ENCODE measurements at places on chromosomes 6 and 20.

DNA sequence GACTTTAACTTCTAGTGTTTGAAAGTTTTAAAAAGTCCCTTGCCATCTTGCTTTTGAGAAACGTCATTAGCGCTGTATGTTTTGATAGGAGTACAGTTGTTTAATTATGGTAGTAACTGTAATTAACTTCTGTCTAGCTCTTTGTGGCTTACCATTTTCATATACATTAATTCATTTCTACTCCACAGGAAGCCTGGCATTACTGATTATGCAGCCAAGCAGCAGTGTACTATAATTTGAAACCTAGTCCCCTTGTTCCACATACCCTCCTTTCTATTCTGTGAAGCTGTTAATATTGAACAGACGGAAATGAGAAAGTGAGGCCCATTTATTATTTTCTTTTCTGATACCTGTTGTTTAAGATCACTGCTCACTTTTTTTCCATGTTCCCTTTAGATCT is 235.4 kb downstream of the CDKAL1 start:
- DNase-seq = no peak

- no peak for DNase-seq
Measured at GRCh38 chr20:50562262-50562701, 52.1 kb downstream of the PTPN1 start.

GRCh38 chr6:50102676-50103075 is 52.9 kb upstream of the DEFB112 start:
- no peak for DNase-seq

- no peak for DNase-seq
Measured at GRCh38 chr6:90490030-90490716, 96.7 kb downstream of the MAP3K7 start.

- DNase-seq = no peak
Measured at GRCh38 chr6:23533944-23534343, 592.1 kb upstream of the NRSN1 start.

DNA sequence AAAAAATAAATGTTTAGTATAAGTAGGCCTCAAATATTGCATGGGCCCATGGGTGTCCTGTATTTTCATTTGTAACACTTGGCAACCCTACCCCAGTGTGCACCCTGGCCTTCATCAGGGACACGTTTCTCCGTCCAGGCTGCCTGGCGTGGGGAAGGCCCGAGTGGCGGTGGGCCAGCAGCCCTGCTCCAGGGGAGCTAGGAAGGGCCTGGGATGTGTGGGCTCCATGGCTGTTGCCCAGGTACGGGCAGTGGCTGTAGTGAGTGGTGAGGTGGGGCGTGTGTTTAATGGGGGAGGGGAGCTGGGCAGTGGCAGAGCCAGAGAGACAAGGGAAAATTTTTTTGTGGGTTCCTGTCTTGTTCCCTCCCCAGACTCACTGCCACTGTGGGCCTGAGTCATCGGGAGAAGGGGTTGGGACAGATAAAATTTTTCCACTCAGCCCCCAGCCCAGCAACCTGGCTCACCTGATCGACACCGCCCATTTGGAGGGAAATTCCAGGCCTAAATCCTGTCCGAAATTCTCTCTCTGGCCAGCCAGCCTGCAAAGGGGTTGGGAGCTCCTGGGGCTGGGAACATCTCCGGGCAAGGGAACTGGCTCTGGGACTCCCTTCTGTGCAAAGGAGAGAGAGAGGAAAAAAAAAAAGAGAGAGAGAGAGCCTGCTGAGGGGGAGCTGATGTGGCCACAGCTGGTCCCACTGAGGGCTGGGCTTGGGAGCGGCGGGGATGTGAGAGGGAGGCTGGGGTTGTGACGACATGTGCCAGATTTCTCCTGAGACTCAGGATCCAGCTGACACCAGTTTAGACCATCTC is 32.5 kb upstream of the VEGFA start:
- no peak for DNase-seq

DNA sequence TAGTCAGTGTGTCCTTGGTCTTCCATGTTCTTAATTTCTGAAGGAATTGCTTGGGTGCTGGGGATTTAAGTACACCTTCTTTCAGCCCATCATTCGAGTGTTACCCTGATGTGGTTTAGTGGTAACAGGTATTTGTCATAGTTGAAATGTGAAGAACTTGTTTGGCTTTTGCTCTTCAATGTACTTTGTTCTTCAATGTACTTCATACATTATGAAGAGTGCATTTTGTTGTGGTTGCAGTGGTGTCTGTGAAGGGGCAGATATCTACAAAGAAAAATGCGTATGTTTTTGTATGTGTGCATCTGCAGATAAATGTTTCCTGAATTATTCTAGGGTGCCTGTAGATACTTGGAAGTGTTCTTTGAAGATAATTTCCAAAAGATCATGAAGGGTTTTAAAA is 111.2 kb upstream of the SUPT3H start:
- no peak for DNase-seq

- DNase-seq = no peak
Measured at GRCh38 chr6:90544081-90544480, 42.8 kb downstream of the MAP3K7 start.

- DNase-seq = no peak
Measured at GRCh38 chr6:389622-390021, 1.9 kb upstream of the IRF4 start.

DNA sequence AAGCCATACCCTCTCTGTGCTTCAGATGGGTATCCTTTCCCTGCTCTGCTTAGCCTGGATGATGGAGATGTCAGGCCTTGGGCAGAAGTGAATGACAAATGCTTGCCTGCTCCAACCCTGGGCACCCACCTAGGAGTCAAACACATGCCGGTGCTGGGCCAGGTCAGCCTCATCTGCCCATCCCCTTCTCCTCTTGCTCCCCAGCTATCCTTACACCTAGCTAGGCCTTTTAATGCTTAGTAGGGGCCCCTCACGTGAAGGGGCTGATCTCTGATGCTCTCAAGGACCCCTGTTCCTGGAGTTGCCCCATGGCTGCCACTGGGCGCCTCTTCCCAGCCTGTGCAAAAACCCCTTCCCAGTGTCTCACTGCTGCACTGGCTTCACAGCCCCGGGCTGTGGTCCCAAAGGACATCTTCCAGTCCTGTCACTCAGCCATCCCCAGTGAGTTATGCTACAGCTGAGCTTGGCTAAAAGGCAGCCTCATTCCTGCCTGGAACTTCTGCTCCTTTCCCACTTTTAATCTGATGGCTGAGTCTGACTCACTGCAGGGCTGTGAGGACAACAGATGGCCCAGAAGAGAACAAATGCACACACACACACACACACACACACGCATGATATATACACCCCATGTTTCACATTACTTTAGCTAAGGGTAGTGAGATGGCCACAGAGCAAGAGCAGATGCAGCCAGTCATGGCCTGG is 12.8 kb upstream of the SDCBP2 start:
- no peak for DNase-seq

DNA sequence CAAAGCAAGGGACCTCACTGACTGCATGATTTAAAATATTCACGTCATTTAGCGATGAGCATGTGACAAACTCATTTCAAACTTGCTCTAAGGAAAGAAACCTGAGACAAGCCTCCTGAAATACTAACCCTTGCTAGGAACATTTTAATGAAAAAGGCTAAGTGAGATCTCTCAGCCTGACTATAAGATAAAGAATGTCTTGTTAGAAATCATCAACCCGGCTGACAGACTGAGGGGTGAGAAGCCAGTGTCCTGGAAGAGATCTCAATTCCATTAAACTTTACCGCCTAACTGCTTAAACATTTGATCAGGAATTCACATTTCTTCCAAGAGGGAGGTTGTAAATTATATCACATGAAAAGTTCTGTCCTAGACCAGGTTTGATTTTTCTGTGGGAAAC is 274.8 kb upstream of the EXOC2 start:
- DNase-seq = no peak

GRCh38 chr20:50762435-50763220 is 31.2 kb downstream of the PARD6B start:
- no peak for DNase-seq

- no peak for DNase-seq
Measured at GRCh38 chr6:85644279-85644762, 1.6 kb upstream of the SYNCRIP start.

DNA sequence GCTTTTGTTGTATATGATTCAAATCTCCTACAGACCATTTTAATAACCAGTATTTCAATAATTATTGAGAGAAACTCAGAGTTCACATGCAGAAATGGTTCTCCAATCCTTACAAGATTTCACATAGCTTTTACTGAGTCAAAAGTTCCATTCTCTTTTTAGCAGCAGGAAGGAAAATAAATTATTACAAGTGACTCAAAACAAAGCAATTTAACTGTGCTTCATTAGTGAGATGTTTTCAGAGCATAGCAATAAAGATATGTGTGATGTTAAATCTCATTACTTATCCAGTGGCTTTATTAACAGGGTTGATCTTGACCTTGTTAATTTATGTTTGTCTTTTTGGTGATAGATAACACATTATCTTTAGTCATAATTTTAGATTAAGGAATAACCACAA is 22.0 kb downstream of the KIF13A start:
- DNase-seq = no peak

- no peak for DNase-seq
Measured at GRCh38 chr20:14220986-14221385, 116.4 kb downstream of the FLRT3 start.

DNA sequence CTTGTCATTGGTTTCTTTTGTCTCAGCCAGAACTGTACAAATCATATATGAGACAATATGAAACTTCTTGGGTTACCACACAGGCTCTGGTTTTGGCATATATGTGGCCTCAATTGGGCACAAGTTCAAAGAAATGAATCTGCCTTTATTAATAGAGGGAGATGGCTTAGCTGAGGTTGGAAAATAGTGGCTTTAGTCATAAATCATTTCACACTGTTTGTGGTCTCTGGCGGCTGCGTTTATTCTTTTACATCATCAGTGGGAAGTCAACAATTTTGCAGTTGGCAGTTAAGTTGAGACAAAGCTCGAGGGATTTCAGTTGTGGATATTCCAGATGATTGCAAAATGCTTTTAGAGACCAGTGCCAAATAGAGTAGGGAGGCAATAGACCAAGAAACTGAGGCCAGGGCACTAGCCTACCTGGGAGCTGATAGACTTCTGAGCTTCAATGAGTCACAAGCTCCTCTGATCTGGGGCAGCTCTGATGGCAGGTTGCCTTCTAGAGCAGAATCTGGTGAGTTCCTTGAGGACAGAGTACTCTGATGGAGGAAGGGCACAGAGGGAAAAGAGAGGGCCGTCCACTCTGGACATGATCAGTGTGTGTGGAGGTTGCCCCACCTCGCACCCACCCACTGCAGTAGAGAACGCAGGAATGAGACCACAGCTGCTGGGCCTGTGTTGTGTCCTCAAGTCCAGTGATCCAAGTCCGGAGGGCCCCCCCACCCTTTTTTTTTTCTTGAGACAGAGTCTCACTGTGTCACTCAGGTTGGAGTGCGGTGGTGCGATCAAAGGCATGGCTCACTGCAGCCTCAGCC is 73.5 kb downstream of the ARMC2 start:
- DNase-seq = no peak

GRCh38 chr6:43716099-43716498 is 28.5 kb upstream of the MRPS18A start:
- DNase-seq = no peak

DNA sequence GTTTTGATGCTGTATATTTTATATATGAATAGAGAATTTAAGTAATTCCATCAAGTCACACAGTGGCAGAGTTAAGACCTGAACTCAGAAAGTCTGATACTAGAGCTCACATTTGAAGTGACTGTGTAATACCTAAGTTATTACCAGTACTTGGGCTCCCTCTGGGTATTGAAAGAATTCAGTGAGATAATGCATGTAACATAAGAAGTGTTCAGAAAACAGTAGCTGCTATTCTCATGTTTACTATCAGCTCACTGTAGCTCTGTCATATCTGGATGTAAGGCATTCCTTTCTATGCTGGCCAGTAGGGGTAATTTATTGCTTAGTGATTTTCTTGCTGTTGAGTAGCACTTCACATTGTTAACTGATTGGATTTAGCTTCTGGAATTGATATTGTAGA is 44.6 kb downstream of the NKX2-4 start:
- DNase-seq = no peak

- no peak for DNase-seq
Measured at GRCh38 chr20:62921119-62921687, 5.1 kb downstream of the DIDO1 start.

DNA sequence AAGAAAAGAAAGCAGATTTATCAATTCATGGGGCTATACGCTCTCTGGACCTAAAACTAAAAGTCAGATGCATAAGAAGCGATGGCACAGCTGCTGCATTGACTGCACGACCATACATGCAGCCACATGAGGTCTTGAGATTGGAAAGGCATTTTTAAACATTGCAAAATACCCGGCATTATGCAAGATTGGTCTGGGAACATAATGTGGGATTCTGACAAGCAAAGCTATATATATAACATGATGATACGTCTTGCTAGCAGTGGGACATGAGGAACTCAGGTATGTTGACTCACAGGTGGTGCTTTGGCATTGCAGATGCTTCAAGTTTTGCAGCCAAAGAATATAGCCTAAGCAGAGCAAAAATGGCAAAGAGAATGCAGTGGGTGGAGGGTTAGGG is 55.1 kb downstream of the SAMD3 start:
- no peak for DNase-seq

- DNase-seq = no peak
Measured at GRCh38 chr6:99568103-99568933, at the start of gene CCNC. Gene CCNC, minus strand, starts transcription at chr6:99568660. Its CDS starts 133 bp downstream, at chr6:99568527.

GRCh38 chr6:154732538-154733182 is 556 bp upstream of the SCAF8 start:
- DNase-seq = no peak

DNA sequence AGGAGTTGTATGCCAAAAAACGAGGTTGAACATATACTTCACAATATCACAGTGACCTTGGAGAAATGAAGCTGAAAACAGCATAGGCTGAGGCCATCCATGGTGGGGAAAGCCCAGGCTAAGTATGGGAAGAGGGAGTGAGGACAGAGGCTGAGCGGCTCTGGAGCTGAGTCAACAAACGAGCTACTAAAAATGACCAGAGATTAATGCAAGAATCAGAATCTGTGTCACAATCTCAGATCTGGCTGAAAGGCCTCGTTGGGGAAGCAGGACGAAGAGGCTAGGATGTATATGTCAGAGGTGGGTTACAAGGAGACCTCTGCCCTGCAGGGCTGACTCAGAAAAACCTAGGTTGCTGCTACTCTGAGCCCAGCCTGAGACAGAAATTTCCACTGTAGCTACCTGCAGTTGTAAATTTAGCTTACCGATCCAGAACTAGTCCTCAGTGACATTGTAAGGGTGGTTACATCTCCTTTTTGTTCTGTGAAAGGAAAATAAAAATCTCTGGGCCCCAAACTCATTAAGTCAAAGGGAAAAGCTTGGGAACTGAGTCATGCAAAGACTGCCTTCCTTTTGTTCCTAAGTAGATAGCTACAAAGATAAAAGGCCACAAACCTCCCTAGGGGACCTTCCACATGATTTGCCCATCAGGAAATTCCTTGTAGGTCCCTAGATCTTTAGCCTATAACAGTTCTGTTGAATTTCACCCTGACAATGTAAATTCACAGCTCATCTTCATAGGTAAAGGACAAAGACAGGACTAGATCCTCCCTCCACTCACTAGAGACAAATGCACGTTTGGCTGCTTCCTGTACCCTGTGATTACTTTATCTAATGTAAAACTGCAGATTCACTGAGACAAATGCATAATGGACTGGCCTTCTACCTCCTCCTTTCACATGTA is 8.5 kb upstream of the TUBB2A start:
- DNase-seq = no peak

Measured in cortex of kidney (tissue), 1 donor.